ENCODE measurements at places on chromosomes 1 and 21.

GRCh38 chr1:244449936-244450508 is 1.7 kb downstream of the ADSS2 start:
- no peak for DNase-seq

- no peak for DNase-seq
Measured at GRCh38 chr1:43129426-43129825, 42.7 kb downstream of the EBNA1BP2 start.

DNA sequence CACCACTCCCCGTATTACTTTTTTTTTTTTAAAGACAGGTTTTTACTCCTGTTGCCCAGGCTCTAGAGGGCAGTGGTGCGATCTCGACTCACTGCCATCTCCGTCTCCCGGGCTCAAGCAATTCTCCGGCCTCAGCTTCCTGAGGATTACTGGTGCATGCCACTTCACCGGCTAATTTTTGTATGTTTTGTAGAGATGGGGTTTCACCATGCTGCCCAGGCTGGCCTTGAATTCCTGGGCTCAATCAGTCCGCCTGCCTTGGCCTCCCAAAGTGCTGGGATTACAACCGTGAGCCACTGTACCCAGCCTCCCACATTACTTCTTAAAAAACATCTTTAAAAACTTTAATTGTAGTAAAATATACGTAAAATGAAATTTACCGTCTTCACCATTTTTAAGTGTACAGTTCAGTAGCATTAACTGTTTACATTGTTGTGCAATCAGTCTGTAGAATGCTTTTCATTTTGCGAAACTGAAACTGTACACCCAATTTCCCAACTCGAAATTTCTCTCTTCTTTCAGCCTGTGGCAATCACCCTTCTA is 77.0 kb downstream of the ZMYM4 start:
- no peak for DNase-seq

DNA sequence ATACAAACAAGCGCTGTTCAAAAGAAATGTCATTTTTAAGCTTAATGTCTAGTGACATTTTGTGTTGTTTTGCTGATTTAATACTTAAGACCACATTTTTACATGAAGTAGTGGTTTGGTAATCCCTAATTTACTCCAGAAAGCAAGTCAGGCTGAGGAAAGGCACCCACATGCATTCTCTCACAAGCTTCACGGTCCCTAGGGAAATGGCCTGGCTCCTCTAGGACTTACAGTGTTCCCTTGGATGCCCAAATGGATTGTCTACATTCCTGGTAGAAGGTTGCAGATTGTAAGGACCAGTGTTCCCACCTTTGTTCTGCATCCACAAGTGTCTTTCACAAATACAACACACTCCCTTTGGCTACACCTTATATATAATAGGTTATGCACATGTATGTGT is 9.5 kb downstream of the GPSM2 start:
- no peak for DNase-seq

- no peak for DNase-seq
Measured at GRCh38 chr1:41709873-41710272, 208.8 kb downstream of the HIVEP3 start.

DNA sequence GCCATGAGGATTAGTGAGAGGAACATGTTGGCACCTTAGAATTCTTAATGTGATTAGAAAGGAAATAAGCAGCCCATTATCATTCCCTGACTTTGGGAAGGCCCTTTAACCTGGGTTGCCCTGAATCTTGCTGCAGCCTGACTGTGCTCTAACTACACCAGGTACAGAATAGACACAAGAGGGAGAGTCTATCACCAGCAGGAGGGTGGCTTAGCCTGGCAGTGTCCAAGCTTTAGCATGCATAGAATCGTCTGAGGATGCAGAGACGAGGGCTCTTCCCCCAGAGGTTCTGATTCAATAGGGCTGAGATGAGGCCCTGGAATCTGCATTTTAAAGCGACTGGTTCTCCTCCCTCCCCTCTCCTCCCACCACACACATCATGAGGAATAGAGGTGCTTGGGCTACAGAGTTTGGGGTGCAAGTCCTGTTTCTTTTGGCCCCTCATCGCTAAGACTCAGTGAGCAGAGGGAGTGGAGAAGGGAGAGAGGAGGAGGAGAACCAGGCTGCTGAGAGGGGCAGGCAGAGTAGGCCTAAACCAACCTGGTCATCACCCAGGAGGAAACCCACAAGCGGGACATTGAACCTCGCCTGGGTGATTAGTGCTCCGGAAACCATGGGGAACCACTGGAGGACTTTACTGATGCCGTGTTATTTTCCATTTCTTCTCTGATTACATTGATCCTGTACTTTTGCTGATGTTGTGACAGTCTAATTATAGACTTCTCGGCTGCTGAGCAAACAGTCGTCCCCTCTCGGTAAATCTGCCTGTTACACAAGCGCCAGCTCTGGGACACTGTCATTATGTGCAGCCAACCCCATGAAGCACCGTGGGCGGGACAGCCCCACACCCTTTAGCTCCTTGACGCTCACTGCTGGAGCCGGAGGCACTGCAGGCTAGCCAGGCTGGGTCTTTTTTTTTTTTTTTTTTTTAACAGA is 6.3 kb upstream of the TENT5C start:
- no peak for DNase-seq

GRCh38 chr1:52697795-52698674 is at the start of gene COA7:
Gene COA7, minus strand, starts transcription at chr1:52698347. Its CDS starts 21 bp downstream, at chr1:52698326.
- DNase-seq, result peak; percentile 79

DNA sequence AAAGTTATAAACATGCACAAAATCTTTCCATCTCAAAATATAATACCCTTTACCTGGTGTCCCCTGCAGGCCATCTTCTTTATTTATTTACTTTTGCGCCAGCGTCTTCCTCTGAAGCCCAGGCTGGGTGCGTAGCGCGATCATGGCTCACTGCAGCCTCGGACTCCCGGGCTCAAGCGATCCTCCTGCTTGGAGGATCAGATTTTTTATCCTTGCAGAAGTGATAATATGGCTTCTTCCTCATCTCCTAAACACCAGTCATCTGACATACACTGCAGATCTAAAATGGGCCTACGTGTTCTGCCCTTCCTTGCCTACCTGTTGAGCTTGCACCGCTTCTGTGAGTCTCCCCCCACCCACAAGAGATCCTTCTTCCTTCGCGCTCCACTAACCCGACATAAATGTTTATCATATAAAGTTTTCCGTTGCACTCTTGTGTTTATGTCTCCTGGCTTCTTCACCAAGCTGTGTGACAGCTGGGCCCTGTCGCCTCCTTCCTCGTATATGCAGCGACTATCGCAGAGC is 506 bp upstream of the SRP9 start:
- DNase-seq, result no peak

DNA sequence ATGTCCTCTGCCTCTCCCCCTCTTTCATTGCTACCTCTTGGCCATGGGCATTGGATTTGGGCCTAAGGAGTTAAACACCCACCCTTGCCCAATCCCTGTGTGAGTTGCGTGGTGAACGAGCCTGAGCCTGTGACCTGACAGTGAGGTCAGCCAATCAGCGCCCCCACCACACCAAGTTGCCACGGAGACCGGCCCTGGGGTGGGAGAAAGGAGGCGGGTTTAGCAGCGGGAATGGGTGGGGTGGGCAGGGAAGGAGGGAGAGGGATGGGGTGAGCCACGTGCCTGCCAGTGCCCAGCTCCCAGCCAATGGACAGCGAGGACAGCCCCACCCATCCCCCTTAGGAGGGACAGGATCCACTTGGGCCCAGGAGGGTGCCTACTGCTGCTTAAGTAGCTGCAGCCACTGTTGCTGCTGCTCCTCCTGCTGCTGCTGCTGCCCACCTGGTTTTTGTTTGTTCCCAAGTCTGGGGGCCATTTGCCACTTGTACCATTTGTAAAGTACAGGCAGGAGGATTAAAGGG is 9.5 kb downstream of the ZBTB7B start:
- DNase-seq, result no peak

DNA sequence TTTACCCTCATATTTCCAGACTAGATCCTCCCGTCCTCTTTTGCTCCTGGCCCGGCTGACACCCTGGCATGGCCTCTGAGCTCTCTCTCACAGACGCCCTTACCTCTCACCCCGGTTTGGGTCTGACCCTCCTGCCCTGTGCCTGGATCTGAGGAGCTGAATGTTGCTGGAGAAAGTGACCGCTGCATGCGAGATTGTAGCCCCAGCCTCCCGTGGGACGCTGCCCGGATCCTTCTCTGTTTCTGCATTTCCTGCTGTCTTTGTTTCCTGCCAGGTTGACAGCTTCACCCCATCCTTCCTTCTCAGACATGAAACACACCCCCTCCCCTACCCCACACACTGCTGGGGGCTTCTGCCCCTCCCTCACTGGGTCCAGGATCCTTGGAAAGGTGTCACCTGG is 9.5 kb downstream of the FAM131C start:
- no peak for DNase-seq

DNA sequence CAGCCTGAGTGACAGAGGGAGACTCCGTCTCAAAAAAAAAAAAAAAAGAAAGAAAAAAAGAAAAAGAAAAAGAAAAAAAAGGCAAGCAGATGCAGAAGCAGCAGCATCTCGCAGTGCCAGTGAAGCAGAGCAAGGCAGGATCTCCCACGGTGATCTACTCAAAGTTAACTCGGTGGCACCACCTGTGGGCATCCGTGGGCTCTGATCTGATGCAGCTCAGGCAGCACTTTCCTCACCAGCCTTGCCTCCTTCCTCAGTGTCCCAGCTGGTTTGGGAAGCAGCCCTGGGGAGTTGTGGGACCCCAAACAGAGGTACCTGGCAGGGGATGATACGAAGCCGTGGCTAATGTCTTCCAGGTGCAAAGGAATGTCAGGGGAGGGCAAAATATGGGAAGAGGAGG is 104.3 kb upstream of the KRTAP19-8 start:
- DNase-seq, result no peak

GRCh38 chr1:184802354-184803179 is 47.9 kb upstream of the EDEM3 start:
- no peak for DNase-seq

- no peak for DNase-seq
Measured at GRCh38 chr1:55338448-55338820, 123.3 kb upstream of the USP24 start.

DNA sequence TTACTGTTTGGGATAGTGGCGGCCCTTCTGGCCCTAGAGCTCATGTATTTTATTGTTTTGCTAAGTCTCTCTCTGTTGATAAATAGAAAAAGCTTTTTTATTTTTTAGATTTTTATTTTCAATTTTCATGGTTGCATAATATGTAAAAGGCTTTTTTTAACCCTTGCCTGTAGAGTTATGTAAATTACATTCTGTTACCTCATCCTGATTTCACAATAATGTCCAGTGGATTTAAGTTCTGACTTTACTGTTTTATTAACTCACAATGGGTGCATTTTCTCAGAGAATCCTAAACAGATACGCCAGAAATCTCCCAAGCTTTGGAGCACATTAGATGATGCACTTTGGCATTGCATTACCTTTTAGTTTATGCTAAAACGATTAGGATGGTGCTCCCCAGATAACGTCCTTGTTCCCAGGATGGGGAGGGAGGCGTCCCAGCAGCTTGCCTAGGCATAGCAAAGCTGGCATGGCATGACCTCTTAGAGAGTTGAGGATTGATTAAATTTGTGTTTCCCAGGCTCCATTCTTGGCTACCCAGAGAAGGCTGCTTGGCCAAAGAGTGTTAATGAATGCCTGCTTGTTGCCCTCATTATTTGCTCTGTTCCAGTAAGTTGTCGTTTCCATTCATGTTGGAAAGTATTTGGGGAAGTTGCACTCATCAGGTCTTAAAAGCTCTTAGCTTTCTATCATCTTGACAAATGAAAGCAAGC is 17.1 kb downstream of the UTP25 start:
- DNase-seq, result no peak

GRCh38 chr1:99784809-99785255 is 18.4 kb upstream of the FRRS1 start:
- peak; percentile 40 for DNase-seq

DNA sequence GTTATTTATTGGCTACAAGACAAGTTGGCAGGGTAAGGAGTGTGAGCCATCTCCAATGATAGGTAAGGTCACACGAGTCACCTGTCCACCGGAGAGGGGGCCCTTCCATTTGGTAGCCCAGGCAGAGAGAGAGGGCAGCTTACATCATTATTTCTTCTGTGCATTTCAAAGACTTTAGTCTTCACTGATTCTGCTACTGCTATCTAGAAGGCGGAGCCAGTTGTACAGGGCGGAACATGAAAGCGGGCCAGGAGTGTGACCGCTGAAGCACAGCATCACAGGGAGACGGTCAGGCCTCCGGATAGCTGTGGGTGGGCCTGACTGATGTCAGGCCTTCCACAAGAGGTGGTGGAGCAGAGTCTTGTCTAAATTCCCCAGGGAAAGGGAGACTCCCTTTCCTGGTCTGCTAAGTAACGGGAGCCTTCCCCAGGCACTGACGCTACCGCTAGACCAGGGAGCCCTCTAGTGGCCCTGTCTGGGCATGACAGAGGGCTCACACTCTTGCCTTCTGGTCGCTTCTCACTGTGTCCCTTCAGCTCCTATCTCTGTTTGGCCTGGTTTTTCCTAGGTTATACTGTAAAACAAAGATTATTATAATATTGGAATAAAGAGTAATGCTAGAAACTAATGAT is 36.7 kb downstream of the ZNF695 start:
- peak; percentile 47 for DNase-seq

GRCh38 chr1:47967864-47968555 is 29.2 kb downstream of the TRABD2B start:
- no peak for DNase-seq

DNA sequence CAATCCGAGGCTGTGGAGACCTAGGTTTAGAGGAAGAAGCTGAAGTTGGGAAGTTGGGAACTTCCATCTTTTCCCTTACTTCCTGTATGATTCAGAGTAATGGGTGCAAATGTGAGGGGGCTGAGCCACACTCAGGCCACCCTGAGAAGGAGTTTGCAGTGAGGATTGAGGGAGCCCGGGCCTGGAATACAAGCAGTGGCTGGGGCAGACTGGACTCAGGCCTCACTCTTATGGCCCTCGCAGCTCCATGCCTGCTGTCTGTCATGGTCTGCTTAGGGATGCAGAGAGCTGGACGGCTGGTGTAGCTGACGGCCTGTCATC is 73.7 kb upstream of the RAB4A start:
- DNase-seq, result no peak

DNA sequence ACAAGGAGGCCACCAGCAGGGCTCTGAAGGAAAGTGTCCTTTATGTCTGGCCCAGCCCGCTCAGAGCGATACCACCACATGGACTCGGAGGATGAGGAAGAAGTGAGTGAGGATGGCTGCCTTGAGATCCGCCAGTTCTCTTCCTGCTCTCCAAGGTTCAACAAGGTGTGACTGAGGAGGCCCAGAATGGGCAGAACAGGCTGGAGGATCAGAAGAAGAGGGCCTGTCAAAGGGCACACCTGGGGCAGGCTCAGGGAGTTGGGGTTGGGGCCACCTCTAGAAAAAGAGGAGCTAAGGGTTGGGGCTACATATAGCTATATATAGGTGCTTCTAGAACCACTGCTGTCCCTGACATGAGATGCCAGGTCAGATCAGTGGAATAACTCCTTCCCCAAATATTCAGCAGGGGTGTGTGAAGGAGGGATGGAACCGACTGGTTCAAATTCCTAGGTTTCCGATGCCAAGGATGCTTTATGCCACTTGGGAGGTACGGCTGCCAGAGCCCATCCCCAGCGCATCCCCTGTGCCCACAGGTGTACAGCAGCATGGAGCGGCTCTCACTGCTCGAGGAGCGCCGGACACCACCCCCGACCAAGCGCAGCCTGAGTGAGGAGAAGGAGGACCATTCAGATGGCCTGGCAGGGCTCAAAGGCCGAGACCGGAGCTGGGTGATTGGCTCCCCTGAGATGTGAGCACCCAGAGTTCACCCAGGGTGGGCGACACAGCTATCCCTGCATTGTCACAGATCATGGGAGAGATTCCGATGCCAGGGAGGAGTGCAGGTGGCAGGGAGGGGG is 102.2 kb downstream of the PIK3R3 start:
- DNase-seq, result no peak

GRCh38 chr1:76177615-76178014 is 103.1 kb downstream of the ST6GALNAC3 start:
- no peak for DNase-seq

Data from B cell (primary cell).